SJSA1 (cell line): ENCODE measurements at places on chromosomes 2 and 18. TPM values are rescaled to one million over a fixed set of nuclear protein-coding genes. Genes with fewer than 3 reads are reported as not detected.

- DNase-seq = no peak
- H3K36me3 ChIP-seq = no peaks in the 10 kb centered on the region
- H3K4me1 ChIP-seq = no peaks in the 10 kb centered on the region
- H3K27me3 ChIP-seq = no peaks in the 10 kb centered on the region
Measured at GRCh38 chr2:58120626-58121229, 74.1 kb downstream of the VRK2 start.

ABCB11 gene
- not detected in 2 replicates for total RNA-seq

DSG1 gene
- not detected in 2 replicates for total RNA-seq

DNA sequence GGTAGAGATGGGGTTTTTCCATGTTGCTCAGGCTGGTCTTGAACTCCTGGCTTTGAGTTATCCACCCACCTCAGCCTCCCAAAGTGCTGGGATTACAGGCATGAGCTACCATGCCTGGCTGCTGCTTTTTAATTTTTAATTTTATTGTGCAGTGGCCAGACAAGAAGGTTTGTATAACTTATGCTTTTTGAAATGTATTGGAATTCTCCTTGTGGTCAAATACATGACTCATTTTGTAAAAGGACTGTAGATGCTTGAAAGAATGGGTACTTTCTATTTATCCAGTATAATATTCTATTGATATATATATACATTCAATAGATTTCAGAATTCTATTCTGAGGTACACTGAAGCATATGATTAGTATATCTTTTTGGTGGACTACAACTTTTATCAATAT, 82.6 kb upstream of the ST3GAL5 start:
- H3K4me3 ChIP-seq = no peak overlapping the region
- H3K36me3 ChIP-seq = no peaks in the 10 kb centered on the region
- DNase-seq = no peak
- H3K27me3 ChIP-seq = no peaks in the 10 kb centered on the region
